ENCODE measurements at places on chromosomes 7 and 10.

GRCh38 chr7:112515989-112516388, 35.2 kb downstream of the LSMEM1 start:
- DNase-seq = no peak

GRCh38 chr10:97454330-97455036, 8.5 kb downstream of the ZDHHC16 start:
- DNase-seq = no peak

- DNase-seq = no peak
Observed at GRCh38 chr7:12623885-12624498, 53.5 kb downstream of the SCIN start.

DNA sequence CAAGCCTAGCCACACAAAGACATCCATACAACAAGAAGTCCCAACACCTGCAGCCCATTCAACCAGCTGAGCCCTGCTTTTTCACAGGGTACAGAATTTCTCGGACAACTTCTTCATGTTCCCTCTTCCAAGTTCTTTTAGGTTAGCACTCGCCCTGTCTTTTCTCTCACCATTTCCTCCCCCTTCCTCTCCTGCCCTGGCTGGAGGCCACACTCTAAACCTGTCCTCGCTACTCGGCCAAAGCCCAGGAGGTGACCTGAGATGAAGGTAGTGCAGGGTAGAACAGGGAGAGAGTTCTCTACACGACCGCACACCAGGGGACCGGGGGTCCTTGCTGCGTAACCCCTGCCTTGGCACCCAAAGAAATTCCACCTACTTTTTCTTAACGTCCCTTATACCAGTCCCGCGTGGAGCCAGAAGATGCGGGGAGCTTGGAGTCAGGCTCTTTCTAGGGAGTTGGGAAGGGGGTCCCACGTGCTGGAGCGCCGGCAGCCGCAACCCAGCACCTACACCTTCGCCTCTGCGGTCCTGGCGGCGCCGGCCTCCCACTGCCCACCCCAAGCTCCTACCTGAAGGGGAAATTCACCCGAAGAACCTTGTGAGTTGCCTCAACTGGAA, 16.0 kb upstream of the DLX6 start:
- no peak for DNase-seq

DNA sequence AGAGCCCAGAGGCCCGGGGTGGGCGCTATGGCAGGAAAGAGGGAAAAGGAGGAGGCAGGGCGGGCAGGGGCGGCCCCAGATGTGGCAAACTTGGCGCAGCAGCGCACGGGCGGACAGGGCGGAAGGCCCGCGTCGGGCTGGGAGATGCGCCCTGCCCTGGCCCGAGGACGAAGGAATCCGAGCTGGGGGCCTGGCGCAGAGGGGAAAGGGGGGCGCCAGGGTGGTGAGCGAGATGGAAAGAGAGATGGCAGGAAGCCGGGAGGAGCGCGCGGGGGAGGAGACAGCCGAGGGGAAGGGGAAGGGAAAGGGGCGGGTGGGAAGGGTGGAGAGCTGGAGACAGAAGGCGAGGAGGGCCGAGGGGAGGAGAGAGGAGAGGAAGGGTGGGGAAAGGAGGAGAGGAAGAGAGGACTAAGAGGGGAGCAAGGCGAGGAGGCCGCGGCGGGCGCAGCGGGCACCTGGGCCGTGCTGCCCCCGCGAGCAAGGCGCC, at the start of gene MARVELD1:
Gene MARVELD1 (plus strand): TSS at position 392 of the 487 bp plus-strand sequence. CDS start 147 bp downstream, outside the sequence.
- no peak for DNase-seq

DNA sequence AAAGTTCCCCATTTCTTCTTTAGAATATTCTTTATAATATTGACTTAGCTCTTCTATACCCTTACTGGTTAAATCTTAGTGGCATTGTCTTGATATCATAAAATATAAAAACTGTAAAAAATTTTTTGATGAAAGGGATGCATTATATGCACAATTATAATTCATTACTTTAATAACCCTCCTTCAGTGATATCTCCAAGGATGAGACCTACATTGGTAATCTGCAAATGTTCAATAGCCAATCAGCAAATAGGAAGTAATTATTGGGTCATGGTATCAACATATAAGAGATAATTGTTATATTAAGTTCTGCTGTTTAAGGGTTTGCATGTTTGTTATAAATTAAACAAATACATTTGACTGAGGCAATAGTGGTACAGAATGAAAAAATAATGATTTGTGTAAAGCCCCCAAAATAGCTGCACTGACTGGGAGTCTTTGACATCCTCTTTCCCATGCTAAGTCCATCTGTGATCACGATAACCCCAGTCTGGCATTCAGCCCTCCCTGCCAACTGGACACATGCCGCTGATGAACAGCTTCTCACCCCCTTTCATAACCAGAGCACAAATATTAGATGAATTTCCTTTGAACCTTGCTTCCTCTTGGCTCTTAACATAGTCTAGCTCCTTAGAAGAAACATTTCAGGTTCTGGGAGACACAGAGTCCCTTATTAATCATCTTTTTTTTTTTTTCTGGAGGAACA, 169.5 kb downstream of the CPED1 start:
- no peak for DNase-seq

DNA sequence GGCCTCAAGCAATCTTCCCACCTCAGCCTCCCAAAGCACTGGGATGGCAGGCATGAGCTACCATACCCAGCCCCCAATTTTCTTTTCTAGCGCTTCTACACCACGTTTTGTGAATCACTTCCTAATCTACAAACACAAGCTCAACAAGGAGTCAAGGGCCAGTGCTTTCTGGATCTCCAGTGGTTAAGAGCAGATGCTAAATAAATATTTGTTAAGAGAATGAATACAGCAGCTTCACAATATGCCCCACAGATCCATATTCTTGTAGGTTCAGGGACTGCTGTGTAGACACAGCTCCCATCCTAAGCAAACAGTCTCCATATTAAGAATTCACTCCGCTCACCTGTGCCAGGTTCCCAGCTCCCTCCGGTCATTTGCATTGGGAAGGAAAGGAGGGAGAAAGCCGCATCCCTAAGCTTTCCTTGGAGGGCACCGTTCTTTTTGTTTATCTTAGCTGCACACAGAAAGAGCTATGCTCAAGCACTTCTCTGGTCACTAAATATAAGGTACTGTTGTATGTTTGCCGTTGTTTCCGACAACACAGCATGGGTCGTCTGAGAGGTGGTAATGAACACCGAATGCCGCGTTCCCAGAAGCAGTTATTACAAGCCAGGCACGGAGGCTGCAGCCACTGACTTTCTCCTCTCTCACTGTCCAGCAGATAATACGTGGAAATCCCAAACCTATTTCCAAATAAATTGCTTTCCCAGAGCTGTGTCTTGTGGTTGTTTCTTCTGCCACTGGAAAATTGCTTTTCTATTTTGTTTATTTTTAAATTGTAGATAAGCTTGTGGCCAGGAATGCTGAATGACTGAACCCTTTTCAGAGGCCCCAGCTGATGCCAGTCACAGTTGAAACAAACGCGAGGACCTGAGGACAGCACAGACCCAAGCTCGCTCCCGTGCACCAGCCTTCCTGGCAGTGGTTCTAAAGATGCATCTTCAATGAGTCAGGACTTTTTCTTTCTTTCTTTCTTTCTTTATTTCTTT, 217.1 kb downstream of the PRPF18 start:
- DNase-seq = no peak

- no peak for DNase-seq
Observed at GRCh38 chr7:22667562-22668239, 59.3 kb upstream of the IL6 start.

DNA sequence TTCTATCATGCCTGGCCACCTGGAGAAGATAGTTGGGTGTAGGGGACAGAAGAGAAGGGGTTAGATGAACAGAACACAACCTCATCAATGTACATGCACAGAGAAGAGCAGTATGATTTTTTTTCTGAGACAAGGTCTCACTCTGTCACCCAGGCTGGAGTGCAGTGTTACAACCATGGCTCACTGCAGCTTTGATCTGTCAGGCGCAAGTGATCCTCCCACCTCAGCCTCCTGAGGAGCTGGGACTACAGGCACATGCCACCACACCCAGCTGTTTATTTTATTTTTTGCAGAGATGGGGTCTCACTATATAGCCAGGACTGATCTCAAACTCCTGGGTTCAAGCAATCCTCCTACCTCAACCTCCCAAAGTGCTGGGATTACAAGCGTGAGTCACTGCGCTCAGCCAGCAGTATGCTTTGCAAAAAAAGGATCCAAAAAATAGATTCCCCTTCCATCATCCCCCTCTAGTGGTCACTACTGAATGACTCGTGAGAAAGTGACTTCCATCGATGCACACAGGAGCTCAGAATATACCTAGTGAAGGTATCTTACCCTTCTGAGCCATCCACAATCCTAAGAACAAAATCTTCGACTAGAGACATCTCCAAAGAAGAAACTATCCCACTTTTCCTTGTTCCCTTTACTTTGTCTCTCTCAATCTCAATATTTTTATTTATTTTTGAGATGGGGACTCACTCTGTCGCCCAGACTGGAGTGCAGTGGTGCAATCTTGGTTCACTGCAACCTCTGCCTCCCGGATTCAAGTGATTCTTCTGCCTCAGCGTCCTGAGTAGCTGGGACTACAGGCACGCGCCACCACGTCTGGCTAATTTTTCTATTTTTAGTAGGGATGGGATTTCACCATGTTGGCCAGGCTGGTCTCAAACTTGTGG, 21.0 kb downstream of the ZCWPW1 start:
- no peak for DNase-seq

- DNase-seq = no peak
Observed at GRCh38 chr10:118907051-118907450, 122.5 kb upstream of the NANOS1 start.

- peak; percentile 83 for DNase-seq
Observed at GRCh38 chr10:6144406-6145165, 55.8 kb downstream of the RBM17 start.

- DNase-seq = no peak
Observed at GRCh38 chr10:101609481-101609880, 21.4 kb downstream of the DPCD start.

- no peak for DNase-seq
Observed at GRCh38 chr10:62594093-62594520, 210.4 kb upstream of the ADO start.

GRCh38 chr7:47044625-47045024, 537.3 kb downstream of the TNS3 start:
- DNase-seq = no peak

- peak; percentile 26 for DNase-seq
Observed at GRCh38 chr7:116500078-116500853, 728 bp downstream of the CAV2 start.

DNA sequence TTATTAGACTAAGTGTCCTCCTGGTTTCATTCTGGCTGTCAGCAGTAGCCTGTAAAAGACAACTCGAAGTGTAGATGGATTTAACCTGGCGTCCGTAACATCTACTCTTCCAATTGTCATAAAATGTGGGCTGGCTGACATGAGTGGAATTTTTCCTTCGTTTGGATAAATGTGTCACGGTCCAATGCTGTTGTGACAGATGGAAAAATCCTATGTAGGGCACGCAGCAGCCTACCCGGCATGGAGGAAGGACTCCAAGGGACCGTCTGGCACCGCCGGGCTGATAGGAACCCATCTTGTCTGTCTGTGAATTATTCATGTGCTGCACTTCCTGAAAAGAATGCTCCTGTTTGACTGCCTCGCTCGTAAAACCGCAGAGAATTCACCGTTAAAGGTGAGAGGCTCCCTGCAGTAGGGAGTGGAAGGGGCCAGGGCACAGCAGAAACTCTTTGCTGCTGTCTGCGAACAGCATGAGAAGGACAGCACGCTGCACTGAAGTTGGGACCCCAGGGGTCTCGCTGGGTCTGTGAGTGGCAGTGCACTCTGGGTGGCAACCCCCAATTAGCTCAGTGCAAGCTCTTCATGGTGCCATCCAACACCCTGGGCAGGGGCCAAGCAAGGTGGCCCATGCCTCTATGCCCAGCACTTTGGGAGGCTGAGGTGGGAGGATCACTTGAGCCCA, 1.6 kb upstream of the ORAI2 start:
- DNase-seq = no peak

DNA sequence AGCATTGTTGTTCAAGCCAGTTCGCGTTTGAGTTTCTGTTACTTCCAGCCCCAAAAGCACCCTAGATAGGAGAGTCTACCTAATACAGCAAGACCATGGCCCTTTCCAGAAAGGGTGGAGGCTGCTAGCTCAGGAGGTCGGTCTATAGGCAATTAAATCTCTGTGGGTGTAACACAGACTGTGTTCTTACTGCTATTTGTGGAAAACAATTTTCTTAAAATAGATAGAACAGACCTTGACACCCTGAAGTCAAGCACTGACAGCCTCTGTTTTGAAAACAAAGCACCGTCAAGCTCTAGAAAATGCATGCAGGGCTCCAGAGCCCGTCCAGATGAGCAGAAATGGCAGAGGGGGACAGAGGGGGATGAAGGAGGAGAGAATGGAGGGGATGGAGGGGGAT, 156.6 kb downstream of the PRKAG2 start:
- no peak for DNase-seq

GRCh38 chr7:102425639-102426267, 7.6 kb upstream of the ORAI2 start:
- DNase-seq = peak; percentile 65

DNA sequence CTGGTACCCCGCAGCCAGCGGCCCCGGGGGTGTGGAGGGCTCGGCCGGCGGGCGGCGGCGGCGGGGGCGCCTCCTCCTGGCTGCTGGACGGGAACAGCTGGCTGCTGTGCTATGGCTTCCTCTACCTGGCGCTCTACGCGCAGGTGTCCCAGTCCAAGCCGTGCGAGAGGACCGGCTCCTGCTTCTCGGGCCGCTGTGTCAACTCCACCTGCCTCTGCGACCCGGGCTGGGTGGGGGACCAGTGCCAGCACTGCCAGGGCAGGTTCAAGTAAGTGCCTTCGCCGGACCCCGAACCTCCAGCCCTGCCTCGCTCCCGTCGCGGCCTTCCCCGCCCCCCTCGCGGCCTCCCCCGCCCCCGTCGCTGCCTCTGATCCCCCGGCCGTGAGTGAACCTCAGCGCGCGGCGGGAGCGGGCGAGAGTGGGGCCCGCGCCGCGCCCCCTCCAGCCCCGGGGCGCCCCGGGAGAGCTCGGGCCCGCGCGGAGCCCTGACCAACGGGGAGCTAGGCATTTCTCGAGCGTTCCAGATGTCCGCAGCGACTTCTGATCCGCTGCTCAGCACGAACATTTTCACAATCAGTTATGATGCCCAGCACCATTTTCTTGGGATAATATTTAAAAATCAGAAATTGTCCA, 727 bp downstream of the ATRNL1 start:
- no peak for DNase-seq

DNA sequence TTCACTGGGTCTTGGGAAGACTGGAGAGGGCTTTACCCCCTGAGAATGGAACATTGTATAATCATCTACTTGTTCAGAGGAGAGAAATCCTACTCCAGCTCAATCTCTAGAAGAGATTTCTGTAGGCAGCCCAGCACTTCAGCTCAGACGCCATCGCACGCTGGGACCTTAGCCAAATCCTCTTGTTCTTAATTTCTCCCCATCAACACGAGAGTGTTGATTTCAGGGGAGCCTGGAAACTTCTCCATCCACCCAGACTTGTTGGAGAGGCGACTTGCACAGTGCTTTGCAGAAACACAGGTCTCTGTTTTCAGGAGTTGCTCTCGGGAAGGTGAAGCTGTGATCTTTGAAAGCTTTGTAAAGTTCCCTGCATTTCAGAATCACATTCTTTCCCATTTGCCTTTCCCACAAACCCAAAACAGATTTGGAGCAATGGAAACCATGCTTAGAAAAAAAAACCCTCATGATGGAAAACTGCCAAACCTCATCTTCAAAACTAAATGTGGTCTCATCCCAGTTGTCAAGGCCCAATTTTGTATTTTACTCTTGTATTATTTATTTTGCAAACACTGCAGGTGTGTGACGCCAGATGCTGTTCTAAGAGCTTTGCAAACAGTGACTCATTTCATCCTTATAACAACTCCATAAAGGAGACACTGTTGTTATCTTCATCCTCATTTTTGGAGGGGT, 60.9 kb downstream of the CALML3 start:
- DNase-seq = no peak

Measured in activated CD8-positive, alpha-beta memory T cell treated with anti-CD3 and anti-CD28 coated beads for 48 hours (primary cell).